ENCODE measurements at places on chromosomes 5 and 9. TPM values are rescaled to one million over a fixed set of nuclear protein-coding genes. Genes with fewer than 3 reads are reported as not detected.

The PAIP2 gene
- 108 TPM for polyA plus RNA-seq

The BTNL3 gene
- 0.22 TPM for polyA plus RNA-seq

The ANKRA2 gene
- 9.4 TPM for polyA plus RNA-seq

The PLPP7 gene
- 5.6 TPM for polyA plus RNA-seq

The MRPS2 gene
- polyA plus RNA-seq = 29.2 TPM

The FOXD4L6 gene
- not detected for polyA plus RNA-seq

The FBP2 gene
- polyA plus RNA-seq = 3.5 TPM

The OSTF1 gene
- polyA plus RNA-seq = 14.3 TPM

The CCNO gene
- polyA plus RNA-seq = 0.70 TPM

The LMNB1 gene
- polyA plus RNA-seq = 2.2 TPM

The HIGD2A gene
- polyA plus RNA-seq = 202 TPM

The SLC44A1 gene
- 11.6 TPM for polyA plus RNA-seq

The CNTFR gene
- polyA plus RNA-seq = 174 TPM

The ANKRD31 gene
- polyA plus RNA-seq = 0.08 TPM

The DOK3 gene
- polyA plus RNA-seq = 15.1 TPM

The IFNE gene
- not detected for polyA plus RNA-seq

The STPG3 gene
- polyA plus RNA-seq = 0.16 TPM

The SEMA4D gene
- polyA plus RNA-seq = 4.1 TPM

The PBX3 gene
- polyA plus RNA-seq = 9.2 TPM

The PCDHA12 gene
- polyA plus RNA-seq = 0.21 TPM

The BAAT gene
- 0.03 TPM for polyA plus RNA-seq

The IER5L gene
- 3.8 TPM for polyA plus RNA-seq

The SLC6A3 gene
- not detected for polyA plus RNA-seq

The PNPLA7 gene
- 23.4 TPM for polyA plus RNA-seq

The NDOR1 gene
- 8.2 TPM for polyA plus RNA-seq

The IFNK gene
- polyA plus RNA-seq = not detected

The RNF183 gene
- not detected for polyA plus RNA-seq

The WNT8A gene
- polyA plus RNA-seq = not detected

The IFNA13 gene
- polyA plus RNA-seq = not detected

The COL27A1 gene
- polyA plus RNA-seq = 20.6 TPM

The CCNB1 gene
- 2.7 TPM for polyA plus RNA-seq

The OLFM1 gene
- 6.5 TPM for polyA plus RNA-seq

The TMEM232 gene
- polyA plus RNA-seq = 1.2 TPM

The ALDOB gene
- 2.5 TPM for polyA plus RNA-seq

The PTCH1 gene
- polyA plus RNA-seq = 4.0 TPM

The FGD3 gene
- polyA plus RNA-seq = 7.7 TPM

The SPAAR gene
- 1.5 TPM for polyA plus RNA-seq

The RALGDS gene
- 98.2 TPM for polyA plus RNA-seq

The IPPK gene
- 1.7 TPM for polyA plus RNA-seq
